Cerebellum (tissue), 4 donors: ENCODE measurements at places on chromosomes 2 and 18.

DNA sequence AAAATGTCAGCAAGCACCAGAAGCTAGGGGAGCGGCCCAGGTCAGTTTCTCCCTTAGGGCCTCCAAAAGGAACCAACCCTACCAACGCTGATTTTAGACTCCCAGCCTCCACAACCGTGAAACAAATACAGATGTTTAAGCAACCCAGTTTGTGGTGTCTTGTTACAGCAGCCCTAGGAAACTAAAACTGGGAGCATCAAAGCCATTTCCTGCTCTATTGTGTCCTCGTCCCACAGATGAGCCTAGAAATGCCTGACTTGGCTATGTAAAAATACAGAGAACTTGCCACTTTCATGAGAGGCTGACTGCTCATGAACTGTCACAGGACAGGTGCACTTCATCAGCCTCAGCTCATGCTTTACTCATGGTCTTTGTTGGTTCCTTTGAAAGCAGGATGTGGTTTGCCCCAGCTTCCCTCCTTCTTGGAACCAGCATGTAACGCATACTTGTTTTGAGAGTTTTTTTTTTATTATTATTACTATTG is 97.6 kb upstream of the SLC39A10 start:
- DNase-seq, result no peak

DNA sequence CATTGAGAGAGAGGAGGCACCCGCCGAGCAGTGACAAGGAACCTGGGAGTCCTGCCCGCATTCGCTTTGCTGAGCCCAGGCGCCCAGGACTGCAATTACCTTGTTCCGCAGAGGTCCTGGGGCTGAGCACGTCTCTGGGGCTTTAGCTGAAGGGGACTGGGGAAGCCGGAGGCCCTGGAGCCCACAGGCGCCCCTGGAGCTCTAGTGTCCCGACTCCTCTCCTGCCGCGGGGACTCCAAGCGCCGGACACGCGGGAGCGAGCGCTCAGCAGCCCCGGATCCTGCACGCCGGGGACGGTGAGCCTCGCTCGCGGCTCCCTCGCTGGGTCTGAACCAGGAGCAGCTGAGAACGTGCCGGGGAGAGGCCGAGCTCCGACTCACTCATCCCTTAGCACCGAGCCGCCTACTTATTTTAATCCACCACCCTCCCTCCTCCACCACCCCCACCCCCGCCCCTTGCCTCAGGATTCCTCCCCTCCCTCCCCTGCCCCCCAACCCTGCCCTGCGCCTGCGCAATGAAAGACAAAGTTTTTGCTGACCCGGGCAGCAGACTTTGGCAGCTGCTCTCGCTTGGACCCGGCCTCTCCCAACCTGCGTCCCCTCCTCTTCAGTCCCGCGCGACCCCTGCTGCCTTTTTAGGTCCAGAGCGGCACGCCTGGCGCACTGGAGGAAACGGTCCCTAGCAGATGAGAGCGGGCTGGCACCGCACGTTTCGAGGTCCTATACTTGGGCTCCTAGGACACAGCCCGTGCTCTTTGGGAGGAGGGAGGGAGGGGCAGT is at the start of gene OSR1:
Gene OSR1 (minus strand): TSS at position 382 of the 779 bp plus-strand sequence. CDS start 4,818 bp downstream, outside the sequence.
- no peak for DNase-seq

DNA sequence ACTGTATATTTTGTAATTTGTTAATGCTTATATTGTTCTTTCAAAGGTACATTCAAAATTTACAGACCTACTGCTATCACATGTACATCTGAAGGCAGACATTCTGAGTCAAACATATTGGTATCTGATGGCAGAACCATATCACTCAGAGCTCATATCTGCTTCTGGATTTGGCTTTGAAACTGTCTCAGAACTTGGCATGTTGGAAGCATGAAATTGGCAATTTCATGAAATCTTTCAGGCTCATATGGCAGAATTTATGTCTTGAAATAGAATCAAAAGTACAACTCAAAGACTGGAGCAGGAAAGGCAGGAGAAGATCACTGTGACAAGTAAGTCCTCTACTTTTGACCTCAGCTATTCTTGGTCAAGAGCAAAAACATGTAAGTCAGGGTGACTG is 202.3 kb downstream of the LRP1B start:
- no peak for DNase-seq

DNA sequence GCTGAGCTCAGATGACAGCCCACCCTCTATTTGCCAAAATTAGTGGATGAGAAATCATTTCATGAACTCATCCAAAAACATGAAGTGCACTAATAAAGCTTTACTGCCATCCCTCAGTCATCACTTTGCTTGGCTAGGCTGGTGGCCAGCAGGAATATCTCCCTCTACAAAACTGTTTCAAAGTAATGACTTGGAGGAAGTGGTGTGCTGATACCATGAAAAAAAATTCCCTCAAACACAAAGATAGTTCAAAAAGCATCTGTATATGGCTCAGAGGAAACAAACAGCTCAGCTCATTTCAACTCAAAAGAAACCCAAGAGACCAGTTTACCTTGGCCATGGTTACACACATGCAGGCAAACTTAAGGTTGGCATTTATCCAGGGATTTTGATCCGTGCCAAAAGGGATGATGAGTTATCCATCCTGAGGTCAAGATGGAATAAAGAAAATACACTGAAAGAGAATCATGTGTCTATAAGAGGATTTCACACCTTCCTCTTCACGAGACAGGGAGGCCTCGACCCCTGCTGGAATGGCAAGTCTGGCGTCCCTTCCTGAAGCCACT is 18.4 kb upstream of the WIPF1 start:
- DNase-seq, result no peak
